Stimulated activated CD8-positive, alpha-beta memory T cell treated with anti-CD3 and anti-CD28 coated beads, Interleukin-15, amount 100 ng/mL, for 4 hours (primary cell): ENCODE measurements at places on chromosomes 2 and 18.

- no peak for DNase-seq
Measured at GRCh38 chr2:178074123-178075005, 1.8 kb upstream of the PDE11A start.

- no peak for DNase-seq
Measured at GRCh38 chr18:29309366-29309765, 1132.4 kb upstream of the CDH2 start.

GRCh38 chr18:9762526-9762925 is 54.4 kb downstream of the RAB31 start:
- DNase-seq: no peak

- no peak for DNase-seq
Measured at GRCh38 chr2:4340536-4340935, 637.2 kb downstream of the DCDC2C start.

- no peak for DNase-seq
Measured at GRCh38 chr18:79816092-79816491, 18.4 kb downstream of the KCNG2 start.

DNA sequence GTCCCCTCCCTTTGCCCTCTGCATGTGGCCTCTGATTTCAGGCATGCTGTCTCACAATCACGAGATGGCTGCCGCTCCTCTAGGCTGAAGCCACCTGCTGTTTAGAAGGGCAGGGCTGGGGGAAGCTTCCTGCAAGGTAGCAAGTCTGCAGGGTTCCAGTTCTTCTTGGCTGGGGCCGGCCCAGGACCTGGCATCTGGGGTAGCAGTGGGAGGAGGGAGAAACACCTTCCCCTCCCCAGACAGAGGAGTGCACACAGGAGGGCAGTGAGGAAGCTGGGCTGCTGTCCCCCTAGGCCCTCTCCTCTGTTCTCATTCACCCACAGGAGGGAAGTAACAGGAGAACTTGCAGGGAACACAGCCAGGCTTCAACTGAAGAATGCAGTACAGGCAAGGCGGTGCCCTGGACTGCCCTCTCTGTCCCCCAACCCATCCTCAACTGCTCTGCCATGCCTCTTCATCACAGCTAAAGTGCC is 345.9 kb upstream of the HS6ST1 start:
- no peak for DNase-seq

DNA sequence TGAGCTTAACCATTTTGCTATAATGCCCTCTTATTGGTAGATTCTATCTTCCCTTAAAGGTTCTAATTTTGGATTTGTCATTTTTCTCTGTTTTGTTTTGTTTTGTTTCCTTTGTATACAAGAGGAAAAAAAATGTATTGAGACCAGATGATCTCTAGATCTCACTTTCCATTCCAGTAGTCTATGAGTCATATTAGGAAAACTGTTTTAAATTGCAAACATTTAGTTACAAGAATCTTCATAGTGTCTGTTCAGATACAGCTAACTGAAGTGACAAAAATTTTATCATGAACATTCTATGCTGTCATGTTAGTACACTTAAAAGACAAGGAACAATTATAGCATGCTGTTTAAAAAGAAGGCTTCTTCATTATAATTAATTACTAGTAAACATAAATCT is 322.8 kb downstream of the LRRTM4 start:
- no peak for DNase-seq
